ENCODE measurements at places on chromosomes 1 and 21. TPM values are rescaled to one million over a fixed set of nuclear protein-coding genes. Genes with fewer than 3 reads are reported as not detected.

Gene KRTAP10-7
- not detected for total RNA-seq

Gene LPAR3
- 0.33 TPM for total RNA-seq

Gene LCE1A
- not detected for total RNA-seq

Gene SYPL2
- total RNA-seq, result 5.9 TPM

Gene CDKN2C
- total RNA-seq, result 11.8 TPM

Gene FAM72D
- total RNA-seq, result 0.29 TPM

Gene LIN28A
- total RNA-seq, result not detected

Gene SEMA6C
- total RNA-seq, result 8.1 TPM

Gene LORICRIN
- not detected for total RNA-seq

Gene KLF17
- total RNA-seq, result 0.33 TPM

Gene PBX1
- 125 TPM for total RNA-seq

Gene GPR157
- 7.1 TPM for total RNA-seq

Gene CCDC17
- total RNA-seq, result 3.3 TPM

Gene PCSK9
- total RNA-seq, result 0.13 TPM

Gene LYST
- total RNA-seq, result 63.3 TPM

Gene CFAP45
- 2.7 TPM for total RNA-seq

Gene F5
- total RNA-seq, result 1.4 TPM

Gene TMEM269
- total RNA-seq, result not detected

Gene MMP23B
- 74.5 TPM for total RNA-seq

Gene CACHD1
- 26.5 TPM for total RNA-seq

Gene TNNI3K
- total RNA-seq, result 2.8 TPM

Gene C1orf94
- total RNA-seq, result not detected

Gene VWA5B1
- not detected for total RNA-seq

Gene SPRR2F
- not detected for total RNA-seq

Gene MMEL1
- total RNA-seq, result 0.94 TPM

Gene B4GALT2
- 32.2 TPM for total RNA-seq

Gene SPRR2G
- total RNA-seq, result not detected

Gene PMVK
- 21.9 TPM for total RNA-seq

Gene UTS2
- total RNA-seq, result 0.27 TPM

Gene RNF186
- not detected for total RNA-seq

Gene DLGAP3
- total RNA-seq, result 0.19 TPM

Gene NCMAP
- total RNA-seq, result 0.62 TPM

All from aorta (tissue), 5 donors.